ENCODE measurements at places on chromosomes 16 and 17.

- DNase-seq, result no peak
Observed at GRCh38 chr17:80999536-81000333, 8.1 kb downstream of the CHMP6 start.

GRCh38 chr16:50509521-50510341 lies 38.5 kb upstream of the NKD1 start:
- DNase-seq, result peak; percentile 11

- DNase-seq, result no peak
Observed at GRCh38 chr17:54883939-54884338, 16.7 kb upstream of the TOM1L1 start.

GRCh38 chr16:14307527-14308367 lies 236.6 kb downstream of the MRTFB start:
- DNase-seq, result no peak

GRCh38 chr17:792277-792676 lies 10.1 kb downstream of the MRM3 start:
- peak; percentile 51 for DNase-seq
